ENCODE measurements at places on chromosomes 16 and 17. TPM values are rescaled to one million over a fixed set of nuclear protein-coding genes. Genes with fewer than 3 reads are reported as not detected.

SLC47A1 gene
- 1.3 TPM for total RNA-seq

TBC1D26 gene
- total RNA-seq, result not detected

COG7 gene
- 10.2 TPM for total RNA-seq

KRTAP3-2 gene
- not detected for total RNA-seq

CARD14 gene
- total RNA-seq, result 0.62 TPM

All from hair follicular keratinocyte (primary cell).